ENCODE measurements at places on chromosomes 5 and 9.

- DNase-seq, result no peak
These were observed 604.2 kb upstream of the CLINT1 start for GRCh38 chr5:158463188-158463587.

DNA sequence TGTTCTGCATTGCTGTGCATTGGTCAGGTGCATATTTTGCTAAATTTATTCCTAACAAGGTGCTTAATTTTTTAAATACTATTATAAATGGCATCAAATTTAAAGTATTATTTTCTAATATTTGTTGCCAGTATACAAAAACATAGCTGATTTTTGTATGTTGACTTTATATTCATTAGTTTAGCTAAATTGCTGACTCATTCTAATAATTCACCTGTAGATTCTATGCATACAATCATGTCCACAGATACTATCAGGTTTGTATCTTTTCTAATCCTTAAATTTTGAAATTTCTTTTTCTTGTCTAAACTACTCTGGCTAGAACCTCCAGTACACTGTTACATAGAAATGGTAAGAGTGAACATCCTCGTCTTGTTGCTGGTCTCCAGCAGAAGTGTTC lies 657.6 kb downstream of the CCDC171 start:
- DNase-seq, result no peak

- no peak for DNase-seq
These were observed 137.8 kb upstream of the RETREG1 start for GRCh38 chr5:16754601-16755000.

DNA sequence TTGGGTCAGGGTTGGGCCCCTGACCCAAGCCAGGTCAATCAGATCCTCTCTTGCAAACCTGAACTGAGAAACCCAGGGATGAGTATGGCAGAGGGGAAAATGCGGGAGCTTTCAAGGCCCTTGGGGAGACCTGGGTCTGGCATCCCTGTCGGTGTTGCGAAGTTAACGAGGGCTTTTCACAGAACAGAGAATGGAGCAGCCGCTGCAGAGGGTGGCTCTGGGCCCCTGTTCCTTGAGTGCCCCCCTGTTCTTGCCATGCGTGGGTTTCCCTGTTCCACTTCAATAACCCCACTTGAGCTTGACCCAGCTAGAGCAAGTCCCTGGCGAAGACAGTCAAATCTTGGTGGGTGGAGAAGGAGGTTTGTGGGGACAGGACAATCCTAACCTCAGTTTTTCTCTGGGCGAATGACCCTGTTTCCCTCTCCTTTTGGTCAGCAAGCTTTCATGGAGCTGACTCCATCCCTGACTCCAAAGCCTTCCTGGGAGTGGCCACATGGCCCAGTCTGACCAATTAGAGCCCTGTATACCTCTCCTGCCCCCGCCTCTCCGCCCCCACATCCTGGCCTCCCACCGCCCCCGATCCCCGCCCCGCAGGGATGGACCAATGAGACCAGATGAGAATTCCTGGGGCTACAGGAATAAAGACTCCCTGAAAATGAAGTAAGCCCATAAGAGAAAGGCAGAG lies 2.9 kb upstream of the VDAC1 start:
- no peak for DNase-seq

GRCh38 chr9:6330958-6331634 lies 2.9 kb downstream of the TPD52L3 start:
- no peak for DNase-seq

DNA sequence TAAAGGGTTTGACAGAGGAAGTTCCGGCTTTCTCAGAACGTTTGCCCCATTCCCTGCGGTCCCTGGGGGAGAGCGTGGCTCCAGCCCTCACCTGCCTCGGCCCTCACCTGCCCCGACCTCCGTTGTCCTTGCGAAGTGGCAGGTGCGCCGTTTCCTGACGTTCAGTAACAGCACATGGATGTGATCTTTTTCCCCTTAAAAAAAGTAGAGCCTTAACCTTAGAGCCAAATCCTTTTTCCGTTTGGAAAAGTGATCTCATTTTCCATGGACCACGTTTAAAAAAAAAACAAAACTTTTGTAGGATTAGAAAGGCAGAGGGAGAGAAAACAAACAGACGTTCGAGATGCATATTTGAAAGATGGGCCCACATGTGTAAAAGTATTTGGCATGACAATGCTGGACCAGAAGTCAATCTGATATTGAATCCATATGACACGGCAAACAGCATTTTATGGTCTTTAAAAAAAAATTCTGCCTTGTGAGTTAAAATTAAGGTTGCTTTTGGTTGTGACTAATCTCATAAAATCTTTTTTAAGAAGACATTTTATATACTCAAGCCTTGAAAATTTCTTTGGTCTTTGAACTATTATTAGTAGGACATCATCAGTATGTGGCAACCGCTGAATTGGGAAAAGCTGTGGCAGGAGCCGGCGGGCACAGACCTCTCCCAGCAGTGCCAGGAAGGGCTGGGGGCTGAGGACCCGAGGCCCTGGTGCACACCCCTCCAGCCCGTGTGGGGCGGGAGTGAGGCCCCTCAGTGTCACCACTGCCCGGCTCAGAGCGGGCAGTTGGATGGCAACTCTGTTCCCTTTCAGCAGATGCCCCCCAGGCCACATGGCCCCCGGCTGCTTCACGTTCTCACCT lies 42.5 kb upstream of the EXOC3 start:
- DNase-seq, result no peak

- DNase-seq, result no peak
These were observed 198.1 kb downstream of the GADD45G start for GRCh38 chr9:89802781-89803355.

GRCh38 chr5:174532455-174533453 lies 191.6 kb upstream of the MSX2 start:
- peak; percentile 50 for DNase-seq

- DNase-seq, result no peak
These were observed 75.0 kb downstream of the TTC39B start for GRCh38 chr9:15231788-15232635.

- DNase-seq, result no peak
These were observed 212.2 kb downstream of the PCSK1 start for GRCh38 chr5:96220610-96221390.

- DNase-seq, result no peak
These were observed 478 bp upstream of the SETD9 start for GRCh38 chr5:56908942-56909293.

- DNase-seq, result no peak
These were observed 20.2 kb downstream of the NIPSNAP3B start for GRCh38 chr9:104784098-104784497.

- no peak for DNase-seq
These were observed 68.7 kb downstream of the SEMA4D start for GRCh38 chr9:89428901-89429890.

- DNase-seq, result no peak
These were observed 1.8 kb upstream of the NR3C1 start for GRCh38 chr5:143405063-143405848.

DNA sequence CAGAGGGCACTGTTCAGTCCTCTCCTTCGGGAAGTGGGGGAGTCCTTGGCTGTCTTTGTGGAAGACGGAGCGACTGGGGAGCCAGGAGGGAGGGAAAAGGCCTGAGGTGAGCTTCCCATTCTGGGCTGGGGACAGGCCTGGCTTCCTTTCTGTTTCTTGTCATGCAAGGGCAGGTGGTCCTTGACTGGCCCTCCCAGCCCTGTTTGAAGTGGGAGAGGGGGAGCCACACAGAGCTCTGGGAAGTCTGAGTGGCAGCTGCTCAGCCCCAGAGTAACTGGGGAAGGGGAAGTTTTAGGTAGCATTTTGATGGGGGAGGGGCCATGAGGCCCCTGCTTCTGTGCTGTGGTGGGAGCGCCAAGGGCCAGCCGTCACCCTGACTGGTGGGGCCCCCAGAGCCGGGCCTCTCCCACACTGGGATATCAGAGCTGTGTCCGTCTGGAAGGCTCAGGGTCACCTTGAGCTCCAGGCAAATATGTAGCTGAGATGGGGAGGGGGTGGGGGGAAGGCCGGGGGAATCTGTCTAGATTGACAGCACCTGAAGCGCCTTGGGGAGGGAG lies 6.5 kb downstream of the UNC5A start:
- DNase-seq, result no peak

- no peak for DNase-seq
These were observed at the start of gene TMEFF1 for GRCh38 chr9:100472788-100473275. TSS of gene TMEFF1 (plus strand) at chr9:100473149. CDS start at chr9:100473545, 396 bp downstream.

GRCh38 chr9:137213160-137214060 lies 7.9 kb downstream of the NDOR1 start:
- DNase-seq, result no peak

DNA sequence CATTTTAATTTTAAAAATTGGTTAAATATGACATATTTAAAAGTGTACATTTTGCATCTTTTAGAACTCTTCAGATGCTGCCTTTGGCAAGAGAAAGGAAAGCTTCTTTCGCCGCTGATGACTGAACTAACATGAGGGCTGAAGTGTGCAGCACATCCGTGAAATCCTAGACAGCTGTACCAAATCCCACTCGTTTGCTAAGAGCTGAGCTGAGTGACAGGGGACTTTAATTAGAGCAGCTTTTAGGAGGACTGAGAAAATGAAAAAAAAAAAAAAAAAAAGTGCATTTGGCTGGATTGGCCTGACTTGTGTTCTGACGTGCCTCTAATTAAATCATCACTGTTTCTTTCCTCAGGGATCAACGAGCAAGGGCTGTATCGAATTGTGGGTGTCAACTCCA lies 271.3 kb downstream of the ARHGAP26 start:
- no peak for DNase-seq

DNA sequence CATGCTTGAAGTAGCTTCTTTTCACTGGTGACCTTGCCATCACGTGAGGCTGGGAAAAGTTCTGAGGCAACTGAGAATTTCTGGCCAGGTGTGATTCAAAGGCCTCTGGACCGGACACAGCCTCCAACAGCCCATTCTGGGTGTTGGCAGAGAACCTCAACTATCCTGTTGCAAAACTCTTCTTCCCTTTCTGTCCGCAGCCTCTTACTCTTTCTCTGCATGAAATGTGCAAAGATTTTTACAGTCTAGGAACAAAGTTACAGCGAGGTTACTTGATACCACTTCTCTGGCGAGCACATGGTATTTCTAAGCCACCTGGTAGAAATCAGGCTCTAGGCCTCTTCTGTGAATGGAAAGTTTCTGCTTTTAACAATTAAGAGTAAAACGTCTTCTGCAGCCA lies 79.2 kb downstream of the FREM1 start:
- DNase-seq, result no peak

- DNase-seq, result no peak
These were observed 15.6 kb downstream of the PLEKHG4B start for GRCh38 chr5:107526-107925.

- DNase-seq, result no peak
These were observed 137.8 kb upstream of the RGMB start for GRCh38 chr5:98635656-98636055.

DNA sequence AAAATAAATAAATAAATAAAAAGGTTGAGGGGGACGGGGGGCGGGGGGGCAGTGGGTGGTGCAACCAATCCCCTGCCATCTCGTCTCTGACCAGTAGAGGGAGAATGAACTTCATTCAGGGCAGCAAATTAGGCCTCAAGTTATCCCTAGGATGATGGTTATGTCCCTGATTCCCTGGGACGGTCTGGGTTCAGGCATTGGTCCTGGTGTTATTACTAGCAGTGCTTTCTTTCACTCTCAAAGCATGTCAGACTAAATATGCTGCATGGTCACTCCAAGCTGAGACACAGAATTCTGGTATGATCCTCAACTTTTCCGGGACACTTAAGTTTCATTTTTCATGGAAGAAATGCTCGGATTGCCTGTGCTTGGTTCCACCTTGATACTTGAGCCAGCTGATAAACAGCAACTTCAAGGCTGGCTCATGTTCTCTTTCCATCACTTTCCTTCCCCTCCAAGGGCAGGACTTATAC lies 59.4 kb downstream of the DAP start:
- no peak for DNase-seq

- no peak for DNase-seq
These were observed 53.0 kb upstream of the FCN1 start for GRCh38 chr9:134970719-134971118.

- DNase-seq, result no peak
These were observed 3.4 kb downstream of the PRRC2B start for GRCh38 chr9:131397100-131397790.

DNA sequence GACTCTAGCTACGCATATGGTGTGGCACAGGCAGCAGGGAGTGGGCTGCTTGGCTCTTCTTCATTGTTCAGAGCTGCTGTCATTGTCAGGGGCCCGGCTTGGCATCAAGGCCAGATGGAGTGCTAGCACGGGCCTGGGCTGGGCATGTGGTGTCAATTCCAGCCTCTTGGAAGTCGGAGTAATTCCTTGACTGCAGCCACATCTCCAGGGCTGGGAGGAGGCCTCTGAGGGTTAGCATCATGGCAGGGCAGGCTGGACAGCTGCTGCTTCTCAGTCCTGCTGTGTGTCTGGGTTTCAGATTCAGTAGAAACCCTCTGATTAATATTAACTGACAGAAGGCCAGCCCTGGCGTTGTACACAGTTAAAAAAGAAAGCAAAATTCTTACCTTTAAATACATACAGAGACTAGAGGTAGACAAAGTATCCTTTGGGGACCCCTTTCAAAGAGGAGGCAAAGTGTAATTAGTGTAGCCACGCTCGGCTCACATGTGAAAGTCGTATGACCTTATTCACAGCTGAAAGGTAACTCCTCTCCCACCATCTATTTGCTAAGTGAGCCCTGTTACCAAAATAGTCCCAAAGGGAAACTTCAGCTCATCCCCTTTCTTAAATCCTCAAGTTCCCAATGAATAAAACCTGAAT lies 126.4 kb downstream of the DOCK2 start:
- DNase-seq, result no peak

GRCh38 chr5:36878392-36879082 lies 2.0 kb downstream of the NIPBL start:
- no peak for DNase-seq

DNA sequence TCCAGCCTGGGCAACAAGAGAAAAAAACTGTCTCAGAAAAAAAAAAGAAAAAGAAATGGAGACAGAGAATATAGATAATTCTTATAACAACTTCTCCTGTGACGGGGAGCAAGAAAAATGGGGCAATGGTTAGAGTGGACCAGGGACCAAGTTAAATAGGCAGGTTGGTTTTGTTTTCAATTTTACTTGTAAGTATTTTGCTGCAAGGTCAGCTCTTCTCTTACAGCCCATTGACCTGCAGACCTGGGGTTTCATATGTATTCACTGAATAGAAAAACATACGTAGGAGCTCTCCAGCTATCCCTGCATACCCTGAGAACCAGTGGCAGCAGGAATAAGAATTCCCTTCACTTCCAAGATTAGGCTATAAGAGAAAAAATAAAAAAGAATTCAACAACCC lies 29.2 kb upstream of the IL13 start:
- DNase-seq, result no peak

DNA sequence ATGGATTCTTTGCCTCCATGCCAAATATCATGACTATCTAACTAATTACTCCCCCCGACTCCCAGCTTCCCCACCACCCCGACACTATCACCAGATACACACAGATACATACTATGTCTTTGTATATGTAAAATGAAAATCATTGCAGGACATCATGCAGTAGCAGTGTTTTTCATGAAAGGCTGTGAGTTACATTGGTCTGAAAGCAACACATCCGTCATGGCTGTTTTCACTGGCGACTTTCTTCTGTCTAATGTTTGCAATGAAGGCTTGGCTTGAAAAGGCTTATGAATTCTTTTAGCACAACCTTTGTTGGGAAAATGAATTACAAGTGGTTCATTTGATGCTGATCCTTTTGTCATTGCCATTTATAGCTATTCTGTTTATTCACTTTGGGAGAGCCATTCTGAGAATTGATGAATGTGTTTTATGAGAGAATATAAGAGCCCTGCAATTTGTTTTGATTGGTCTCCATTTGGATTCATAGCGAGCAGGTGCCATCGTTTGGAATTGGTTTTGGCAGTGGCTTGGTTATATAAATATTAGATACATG lies 103.4 kb downstream of the PIP5K1B start:
- DNase-seq, result peak; percentile 78
